A549 (cell line): ENCODE measurements at places on chromosomes 1 and 21. TPM values are rescaled to one million over a fixed set of nuclear protein-coding genes. Genes with fewer than 3 reads are reported as not detected.

Gene MXRA8
- 0.09 to 0.22 TPM (median 0.13 TPM) in 3 replicates for polyA plus RNA-seq

DNA sequence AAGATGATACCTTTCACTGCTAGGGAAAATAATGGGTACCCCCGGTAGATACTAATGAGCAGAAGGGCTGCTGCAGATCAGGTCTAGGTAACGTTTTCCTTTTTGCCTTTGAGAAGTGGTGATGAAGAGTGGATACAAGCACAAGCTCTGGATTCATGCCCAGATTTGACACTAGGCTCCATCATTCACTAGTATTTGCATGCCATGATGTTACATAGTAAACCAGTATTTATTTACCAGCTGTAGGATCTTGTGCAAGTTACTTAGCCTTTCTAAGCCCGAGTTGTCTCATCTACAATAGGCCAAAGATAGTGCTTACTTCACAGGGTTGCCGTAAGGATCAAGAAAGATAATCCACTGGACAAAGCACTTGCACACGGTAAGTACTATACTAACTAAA lies 14.2 kb downstream of the PTPN14 start:
- DNase-seq: peak; percentile 17

DNA sequence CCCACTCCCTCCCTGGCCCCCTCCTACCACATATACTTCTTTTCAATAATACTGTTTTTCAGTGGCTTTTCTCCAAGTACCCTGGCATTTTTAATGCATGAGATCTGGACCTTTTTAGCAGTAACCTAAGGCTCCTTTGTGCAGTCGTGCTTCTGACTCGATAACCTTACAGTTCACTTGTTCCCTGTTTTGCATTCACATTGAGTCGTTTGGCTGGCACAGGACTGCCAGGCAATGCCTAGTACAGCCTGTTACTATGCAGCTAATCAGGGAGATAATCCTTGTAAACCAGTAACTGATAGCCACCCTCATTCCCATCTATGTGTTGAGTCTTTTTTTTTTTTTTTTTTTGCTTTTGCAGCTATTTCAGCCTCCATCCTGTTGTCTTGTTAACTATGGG lies 3.7 kb downstream of the ATP1B1 start:
- no peak for DNase-seq

DNA sequence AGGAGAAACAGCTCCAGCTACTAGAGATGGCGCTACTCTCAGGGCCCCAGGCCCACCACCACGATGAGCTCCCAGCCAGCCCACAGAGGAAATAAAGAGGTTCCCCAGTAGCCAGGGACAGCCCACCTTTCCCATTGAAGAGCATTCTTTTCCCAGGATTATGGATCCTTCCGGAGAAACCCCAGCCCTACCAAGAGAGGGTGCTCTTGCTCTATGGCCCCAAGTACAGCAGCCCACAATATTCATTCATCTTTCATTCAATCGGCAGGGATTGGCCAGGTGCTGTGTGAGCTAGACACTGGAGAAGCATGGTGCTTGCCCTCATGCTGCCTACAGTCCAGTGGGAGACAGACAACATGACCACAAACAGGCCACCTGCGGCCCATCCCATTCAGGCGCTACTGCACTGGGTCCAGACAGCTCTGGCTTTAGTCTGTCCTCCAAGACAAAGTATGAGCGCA lies 29.9 kb downstream of the PMVK start:
- peak; percentile 44 for DNase-seq

Gene SLC25A44
- 22.7 to 25.1 TPM (median 23.1 TPM) in 3 replicates for polyA plus RNA-seq

Gene MARK1
- 0.05 to 0.22 TPM (median 0.05 TPM) in 3 replicates for polyA plus RNA-seq

DNA sequence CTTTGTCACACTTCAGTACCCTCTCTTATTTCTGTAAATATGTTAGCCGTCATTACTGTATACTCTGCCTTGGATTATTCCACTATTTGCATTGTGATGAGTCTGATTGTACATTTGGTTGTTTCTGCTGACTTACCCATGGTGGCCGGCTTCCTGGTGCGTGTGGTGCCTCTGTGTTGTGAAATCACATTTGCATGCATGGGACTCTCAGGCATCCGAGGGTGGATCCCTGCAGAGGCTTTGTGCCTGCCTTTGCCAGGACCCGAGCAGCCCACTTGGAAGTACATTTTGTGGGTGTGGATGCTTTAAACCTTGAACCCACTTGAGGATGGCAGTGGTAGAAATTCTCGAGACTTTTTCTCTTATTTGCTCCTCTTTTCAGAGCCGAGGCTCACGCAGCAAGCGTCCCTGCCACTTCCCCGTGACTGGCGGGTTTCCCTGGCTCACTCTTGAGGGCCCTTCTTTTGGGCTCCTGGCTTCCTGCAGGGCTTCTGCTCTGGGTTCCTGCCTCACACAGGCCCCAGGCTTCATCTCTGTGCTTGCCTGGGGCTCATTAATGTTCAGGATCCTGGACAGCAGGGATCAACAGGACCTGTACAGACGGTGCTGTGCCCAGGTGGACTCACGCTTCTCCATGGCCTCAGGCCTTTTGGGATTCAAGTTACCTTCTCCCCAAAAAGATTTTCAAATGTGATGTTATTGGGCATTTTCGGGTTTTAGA lies 36.6 kb downstream of the POFUT2 start:
- DNase-seq: no peak

GRCh38 chr1:155207806-155208540 lies at the start of gene THBS3:
Gene THBS3, minus strand, starts transcription at chr1:155207897. Its CDS starts 21 bp downstream, at chr1:155207876.
- DNase-seq: no peak

Gene TRIM62
- 1.1 to 1.6 TPM (median 1.5 TPM) in 3 replicates for polyA plus RNA-seq

DNA sequence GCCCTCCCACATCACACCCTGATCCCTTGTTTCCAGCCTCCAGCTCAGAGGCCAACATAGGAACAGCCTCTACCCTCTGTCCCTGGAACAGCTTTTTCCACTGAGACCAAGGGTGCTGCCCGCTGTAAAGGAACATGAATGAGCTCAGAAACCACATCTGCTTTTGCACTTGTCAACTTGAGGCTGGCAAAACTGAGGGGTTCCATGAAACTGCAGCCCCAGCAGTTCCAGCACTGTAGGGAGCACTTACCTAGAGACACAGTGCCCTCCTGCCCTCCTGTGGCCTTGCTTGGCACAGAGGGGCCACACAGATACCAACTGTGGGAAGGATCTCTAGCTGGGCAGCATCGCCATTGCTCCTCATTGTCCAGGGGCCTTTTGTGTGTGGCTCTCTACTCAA lies 51.7 kb downstream of the ITPKB start:
- DNase-seq: no peak

Gene CR1L
- not detected in 3 replicates for polyA plus RNA-seq

DNA sequence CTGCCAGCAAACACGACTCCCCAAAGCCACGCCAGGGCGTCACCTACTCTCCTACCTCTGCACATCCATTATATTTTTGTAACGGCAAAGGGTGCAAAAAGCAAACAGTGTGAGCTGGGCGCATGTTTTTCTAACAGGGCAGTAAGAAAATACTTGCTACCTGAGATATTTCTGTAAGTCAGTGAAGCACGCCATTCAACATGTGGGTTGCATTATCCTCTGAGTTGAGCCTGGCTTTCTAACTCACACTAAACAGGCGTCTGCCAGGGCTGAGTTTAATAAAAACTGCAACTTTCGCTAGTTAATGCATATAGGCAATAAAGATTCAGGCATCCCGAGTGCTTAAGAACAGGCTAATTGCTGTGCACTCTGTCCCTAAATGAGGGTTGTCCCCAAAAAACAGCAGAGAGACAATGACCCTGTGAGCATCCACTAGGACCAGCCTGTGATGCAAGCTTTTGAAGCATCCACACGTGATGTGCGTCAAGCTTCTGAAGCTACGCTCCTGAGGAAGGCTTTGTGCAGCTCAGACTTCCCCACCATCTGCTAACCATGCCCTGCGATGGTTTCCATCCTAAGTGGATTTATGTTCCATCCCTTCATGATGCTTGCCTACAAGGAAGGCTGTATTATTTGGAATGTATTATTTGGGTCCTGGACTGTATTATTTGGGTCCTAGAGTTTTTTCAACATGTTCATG lies 70.0 kb upstream of the SIM2 start:
- DNase-seq: no peak

DNA sequence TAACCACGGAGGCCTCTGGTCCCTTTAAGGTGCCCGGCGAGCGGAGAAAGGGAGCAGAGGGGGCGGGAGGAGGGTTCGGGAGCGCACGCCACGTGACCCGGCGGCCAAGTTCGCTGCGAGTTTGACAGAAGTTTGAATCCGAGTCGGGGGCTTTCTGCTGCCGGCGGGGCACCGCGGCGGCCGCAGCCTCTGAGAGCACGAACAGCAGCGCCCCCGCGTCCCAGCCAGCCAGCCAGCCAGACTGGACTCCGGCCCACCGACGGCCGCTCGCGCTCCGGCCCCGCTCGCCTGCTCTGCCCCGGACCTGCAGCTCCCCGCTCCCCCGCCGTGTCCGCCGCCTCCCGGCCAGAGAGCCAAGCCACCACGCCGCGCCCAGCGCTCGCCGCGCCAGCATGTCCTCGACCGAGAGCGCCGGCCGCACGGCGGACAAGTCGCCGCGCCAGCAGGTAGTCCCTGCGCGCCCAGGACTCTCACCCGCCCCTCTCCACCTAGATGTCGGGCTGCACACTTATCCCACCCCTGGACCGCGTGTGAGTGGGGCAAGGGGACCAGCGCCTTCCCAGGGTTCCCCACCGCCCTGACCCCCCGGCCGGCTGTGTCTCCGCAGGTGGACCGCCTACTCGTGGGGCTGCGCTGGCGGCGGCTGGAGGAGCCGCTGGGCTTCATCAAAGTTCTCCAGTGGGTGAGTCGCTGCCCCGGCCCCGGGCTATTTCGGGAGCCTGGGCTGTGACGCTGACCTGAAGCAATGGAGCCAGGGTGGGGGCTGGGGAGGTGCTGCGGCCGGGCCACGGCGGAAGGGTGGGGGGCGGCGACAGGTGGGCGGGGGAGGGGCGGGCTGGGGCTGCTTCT lies at the start of gene SYPL2:
Gene SYPL2, plus strand, starts transcription at position 95 of the 849 bp plus-strand sequence. Its CDS starts 298 bp downstream, at position 393.
- DNase-seq: peak; percentile 15

DNA sequence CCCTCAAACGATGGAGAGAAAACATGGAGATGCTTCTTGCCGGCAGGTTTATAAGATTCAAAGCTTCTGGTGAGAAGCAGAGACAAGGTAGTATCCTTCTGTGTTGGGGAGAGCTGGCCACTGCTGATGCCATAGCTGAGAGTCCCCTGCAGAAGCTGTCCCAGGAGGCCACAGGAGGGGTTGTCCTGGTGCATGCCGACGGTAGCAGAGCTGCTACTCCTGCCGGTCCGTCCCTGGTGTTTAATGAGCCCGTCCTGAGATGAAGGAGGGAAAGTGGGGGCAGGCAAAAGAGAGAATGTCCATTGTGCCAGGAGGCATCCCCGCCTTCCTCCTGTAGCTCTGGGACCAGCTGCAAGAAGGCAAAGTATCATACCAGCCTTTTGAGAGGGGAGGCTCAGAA lies 10.4 kb upstream of the C2CD2 start:
- DNase-seq: no peak

GRCh38 chr1:198399452-198399851 lies 141.0 kb downstream of the ATP6V1G3 start:
- no peak for DNase-seq

GRCh38 chr1:63498106-63498505 lies 24.9 kb downstream of the ITGB3BP start:
- no peak for DNase-seq

- no peak for DNase-seq
Measured at GRCh38 chr21:40595806-40596205, 251.2 kb downstream of the DSCAM start.

DNA sequence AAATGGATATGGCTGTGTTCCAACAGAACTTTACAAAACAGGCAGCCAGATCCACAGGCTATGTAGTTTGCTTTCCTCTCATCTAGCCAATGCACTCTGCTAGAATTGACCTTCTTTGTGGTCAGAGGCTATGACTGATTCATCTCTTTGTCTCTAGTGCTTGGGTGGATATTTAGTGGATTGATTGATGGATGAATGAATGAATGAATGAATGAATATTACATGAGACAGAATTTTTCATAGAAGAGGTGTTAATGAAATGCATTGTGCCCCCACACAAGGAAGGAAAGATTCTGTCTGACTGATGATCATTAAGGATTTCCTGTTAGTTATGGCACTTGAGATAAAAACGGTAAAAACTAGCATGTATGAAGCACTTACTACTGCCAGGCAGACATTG lies 50.5 kb upstream of the ZYG11A start:
- no peak for DNase-seq

DNA sequence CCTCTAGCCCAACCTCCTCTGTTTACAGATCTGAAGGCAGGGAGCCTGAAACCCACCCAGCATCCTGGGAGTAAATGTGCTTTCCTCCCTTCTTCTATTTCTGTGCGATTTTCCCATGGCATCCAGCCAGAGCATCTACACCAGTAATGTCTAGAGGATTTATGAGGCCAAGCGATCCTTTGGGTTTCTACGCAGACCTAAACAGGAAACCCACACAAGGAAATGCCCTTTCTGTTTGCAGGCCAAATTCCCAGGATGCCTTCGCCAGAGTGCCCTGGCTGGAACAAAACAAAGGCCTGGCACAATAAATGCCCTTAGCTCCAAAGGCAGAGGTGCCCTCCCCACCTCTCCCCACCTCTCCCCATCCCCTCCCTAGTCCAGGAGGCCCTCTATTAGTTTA lies 110.5 kb upstream of the CDC42BPA start:
- peak; percentile 94 for DNase-seq
